ENCODE measurements at places on chromosomes 11 and 22.

- no peak for DNase-seq
These were observed 9.0 kb downstream of the OR6M1 start for GRCh38 chr11:123797114-123797513.

- no peak for DNase-seq
These were observed 609.9 kb downstream of the BUD13 start for GRCh38 chr11:116162886-116163230.

DNA sequence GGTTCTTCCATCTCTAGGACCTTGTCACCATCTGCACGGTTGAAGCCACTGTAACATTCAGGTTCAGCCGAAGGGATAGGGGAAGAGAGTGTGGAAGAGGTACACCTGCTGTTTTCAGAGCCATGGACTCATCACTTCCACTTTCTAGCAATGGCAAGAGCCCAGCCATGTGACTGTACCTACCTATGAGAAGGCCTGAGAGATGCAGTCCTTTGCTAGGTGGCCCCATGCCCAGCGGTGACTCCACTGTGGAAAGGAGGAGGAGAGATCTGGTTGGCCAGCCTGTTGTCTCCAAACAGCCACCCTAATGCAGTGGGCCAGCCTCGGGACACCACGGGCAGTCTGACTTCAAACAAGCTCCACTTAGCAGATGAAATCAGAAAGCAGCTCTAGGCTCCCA is 16.0 kb downstream of the RASD2 start:
- DNase-seq, result no peak

GRCh38 chr11:60288531-60288930 is 8.1 kb downstream of the MS4A4A start:
- DNase-seq, result no peak

Measured in HS-5 (cell line).